ENCODE measurements at places on chromosomes 3 and 15.

GRCh38 chr3:124007186-124007585 is 15.3 kb upstream of the ROPN1 start:
- no peak for DNase-seq

GRCh38 chr3:57840473-57840872 is 84.4 kb downstream of the SLMAP start:
- no peak for DNase-seq

DNA sequence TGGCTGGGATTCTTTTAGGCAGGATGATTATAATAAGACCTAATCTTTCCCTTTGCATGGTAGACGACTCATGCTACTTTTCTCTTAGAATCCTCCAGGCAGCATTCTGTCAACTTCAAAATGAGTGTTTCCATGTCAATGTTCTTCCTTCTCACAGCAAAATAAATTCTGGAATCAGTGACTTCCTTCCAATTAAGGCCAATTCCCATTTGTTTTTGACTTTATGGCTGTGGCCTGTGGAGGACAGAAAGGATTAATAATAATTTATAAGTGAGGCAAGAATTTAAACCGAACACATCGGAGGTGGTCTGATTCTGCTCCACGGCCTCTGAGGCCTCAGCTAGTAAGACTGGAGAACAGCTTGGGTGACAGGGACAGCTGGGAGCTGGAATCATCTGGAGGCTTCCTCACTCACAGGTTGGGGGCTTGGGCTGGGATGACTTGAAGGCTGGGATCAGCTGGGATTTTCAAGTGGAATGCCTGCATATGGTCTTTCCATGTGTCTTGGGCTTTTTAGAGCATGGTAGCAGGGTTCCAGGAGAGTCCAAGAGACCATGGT is 241.8 kb upstream of the MCTP2 start:
- DNase-seq = no peak

- no peak for DNase-seq
Measured at GRCh38 chr15:39741258-39741657, 41.4 kb downstream of the FSIP1 start.

- DNase-seq = no peak
Measured at GRCh38 chr3:156793851-156794250, 32.3 kb upstream of the LEKR1 start.

GRCh38 chr15:28995705-28996104 is 109.9 kb downstream of the APBA2 start:
- no peak for DNase-seq
